Stimulated activated CD4-positive, alpha-beta T cell treated with anti-CD3 and anti-CD28 coated beads, Interleukin-4, amount 100 ng/mL, for 24 hours (primary cell): ENCODE measurements at places on chromosomes 16 and 17.

DNA sequence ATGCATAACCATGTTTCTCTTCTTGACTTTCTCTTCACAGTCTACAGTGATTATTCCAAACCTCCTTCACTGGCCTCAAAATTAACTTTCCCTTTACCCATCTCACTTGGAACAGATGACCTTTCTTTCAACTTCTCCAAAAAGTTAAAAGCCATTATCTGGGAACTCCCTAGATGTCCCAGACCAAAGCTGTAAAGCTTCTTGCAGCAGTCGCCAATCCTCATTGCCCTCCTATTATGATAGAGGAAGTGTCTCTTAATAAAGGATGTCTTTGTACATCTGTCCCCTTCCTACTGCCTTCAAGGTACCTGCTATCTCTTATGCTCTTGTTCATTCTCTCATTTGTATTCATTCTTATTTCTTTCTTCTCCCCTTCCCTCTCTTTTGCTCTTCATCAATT lies 127.5 kb downstream of the MRTFB start:
- no peak for DNase-seq

DNA sequence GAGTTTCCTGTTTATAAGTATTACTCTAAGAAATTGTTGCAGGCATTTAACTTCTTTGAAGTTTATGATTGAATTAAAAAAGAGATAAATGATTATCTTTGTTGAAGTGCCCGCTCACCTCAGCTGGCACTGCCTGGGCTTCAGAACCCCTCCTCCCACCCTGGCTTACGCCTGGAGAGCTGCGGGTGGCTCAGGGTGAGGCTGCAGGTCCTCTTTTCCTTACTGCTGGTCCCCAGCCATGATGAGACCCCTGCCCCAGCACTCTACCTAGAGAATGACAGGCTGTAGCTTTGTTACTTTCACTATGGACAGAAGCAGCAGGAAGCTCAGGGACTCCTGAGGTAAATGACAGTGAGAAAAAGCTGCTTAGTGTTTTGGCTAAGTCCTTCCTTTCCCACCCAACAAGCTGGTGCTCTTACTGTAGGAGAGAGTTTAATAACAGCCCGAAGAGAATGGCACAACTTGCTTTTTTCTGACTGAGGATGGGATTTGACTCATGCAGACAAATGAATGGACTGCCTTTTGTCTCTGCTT lies 62.1 kb downstream of the EPN2 start:
- DNase-seq, result no peak

DNA sequence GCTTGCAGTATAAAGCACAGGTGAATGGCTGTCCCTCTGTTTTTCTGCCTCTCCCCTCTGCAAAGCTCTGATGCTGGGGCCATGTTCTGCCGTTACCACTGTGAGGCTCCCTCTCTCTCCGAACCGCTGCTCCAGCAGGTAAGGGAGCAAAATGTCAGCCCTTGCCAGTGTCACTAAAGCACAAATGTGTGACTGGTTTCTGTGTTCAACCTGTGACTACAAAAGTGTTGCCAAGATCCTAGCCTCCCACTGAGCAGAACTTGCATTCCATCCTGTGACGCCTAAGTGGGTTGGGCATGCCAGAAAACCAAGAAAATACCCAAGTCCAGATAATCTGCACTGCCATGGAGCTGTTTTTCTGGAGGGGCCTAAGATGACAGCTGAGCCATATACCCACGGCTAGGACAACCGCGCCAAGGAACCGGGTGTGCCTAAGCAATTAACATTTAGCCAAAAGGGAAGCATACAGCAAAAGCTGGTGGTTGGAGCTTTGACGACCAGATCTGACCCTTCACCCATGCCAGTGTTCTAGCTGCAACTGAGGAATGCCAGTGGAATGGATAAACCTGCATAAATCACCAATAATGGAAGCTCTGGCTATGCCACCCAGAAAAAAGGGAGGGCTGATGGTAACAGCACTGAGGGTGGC lies 35.0 kb downstream of the PSME3IP1 start:
- no peak for DNase-seq

DNA sequence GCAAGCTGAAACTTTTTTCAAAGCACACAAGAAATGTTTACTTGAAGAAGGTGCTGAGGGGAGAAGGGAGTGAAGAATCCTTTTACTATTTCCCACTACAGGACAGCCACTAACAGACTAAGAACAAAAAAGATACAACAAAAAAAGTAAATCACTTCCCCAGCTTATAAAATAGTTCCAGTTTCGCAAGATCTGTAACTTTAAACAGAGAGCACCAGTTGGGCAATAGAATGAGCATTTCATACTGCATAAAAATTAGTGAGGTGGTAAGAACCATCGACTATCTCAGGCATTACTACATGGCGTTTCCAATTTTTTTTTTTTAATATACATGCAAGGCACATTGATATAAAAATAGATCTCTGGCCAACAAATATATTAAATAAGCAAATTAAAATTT lies 11.1 kb downstream of the CRYBA1 start:
- DNase-seq, result no peak

- DNase-seq, result no peak
Observed at GRCh38 chr16:27969574-27969973, 93.9 kb downstream of the GSG1L start.
